NCI-H1105 (cell line): ENCODE measurements at places on chromosomes 16 and 17.

DNA sequence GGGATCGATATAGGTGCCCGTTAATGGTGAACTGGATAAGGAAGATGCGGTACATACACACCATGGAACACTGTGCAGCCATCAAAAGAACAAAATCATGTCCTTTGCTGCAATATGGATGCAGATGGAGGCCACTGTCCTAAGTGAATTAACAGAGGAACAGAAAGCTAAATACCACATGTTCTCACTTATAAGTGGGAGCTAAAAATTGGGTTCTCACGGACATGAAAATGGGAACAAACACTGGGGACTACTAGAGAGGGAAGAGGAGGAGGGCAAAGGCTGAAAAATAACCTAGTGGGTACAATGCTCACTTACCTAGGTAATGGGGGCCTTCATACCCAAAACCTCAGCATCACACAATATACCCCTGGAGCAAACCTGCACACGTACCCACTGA, 302.6 kb downstream of the XYLT1 start:
- DNase-seq, result no peak

- DNase-seq, result no peak
These were observed 25.0 kb downstream of the METTL22 start for GRCh38 chr16:8646326-8647053.

DNA sequence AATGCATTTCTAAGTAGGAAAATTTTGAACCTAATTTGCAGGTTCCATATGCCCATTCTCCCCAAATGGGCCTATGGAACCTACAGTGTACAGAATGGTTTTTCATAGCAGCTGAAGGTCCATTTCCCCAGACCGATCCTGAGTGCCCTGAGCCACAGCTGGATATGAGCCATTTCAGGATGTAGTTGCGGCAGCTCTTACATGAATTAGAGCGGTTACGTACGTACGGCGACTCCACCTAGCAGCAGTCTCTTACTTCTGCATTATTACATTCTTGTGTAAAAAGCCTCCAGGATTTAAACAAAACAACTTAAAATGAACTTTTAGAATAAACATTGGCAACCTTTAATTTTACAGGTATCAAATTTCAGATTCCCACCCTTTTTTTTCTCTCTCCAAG, 225.3 kb downstream of the SNX29 start:
- DNase-seq, result no peak

DNA sequence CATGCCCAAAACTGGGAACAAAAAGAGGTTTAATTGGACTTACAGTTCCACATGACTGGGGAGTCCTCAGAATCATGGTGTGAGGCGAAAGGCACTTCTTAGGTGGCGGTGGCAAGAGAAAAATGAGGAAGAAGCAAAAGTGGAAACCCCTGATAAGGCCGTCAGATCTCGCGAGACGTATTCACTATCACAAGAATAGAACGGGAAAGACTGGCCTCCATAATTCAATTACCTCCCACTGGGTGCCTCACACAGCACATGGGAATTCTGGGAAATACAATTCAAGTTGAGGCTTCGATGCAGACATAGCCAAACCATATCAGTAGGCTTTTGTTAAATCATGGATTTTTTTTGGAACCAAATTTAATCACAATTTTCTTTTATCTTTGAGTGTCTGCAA, 24.4 kb downstream of the RBL2 start:
- DNase-seq, result no peak

GRCh38 chr17:17590883-17591354, 589 bp downstream of the PEMT start:
- no peak for DNase-seq

- DNase-seq, result no peak
These were observed 23.8 kb downstream of the TMEM94 start for GRCh38 chr17:75480281-75480680.

- DNase-seq, result peak; percentile 9
These were observed 245.9 kb downstream of the XYLT1 start for GRCh38 chr16:17224879-17225281.

DNA sequence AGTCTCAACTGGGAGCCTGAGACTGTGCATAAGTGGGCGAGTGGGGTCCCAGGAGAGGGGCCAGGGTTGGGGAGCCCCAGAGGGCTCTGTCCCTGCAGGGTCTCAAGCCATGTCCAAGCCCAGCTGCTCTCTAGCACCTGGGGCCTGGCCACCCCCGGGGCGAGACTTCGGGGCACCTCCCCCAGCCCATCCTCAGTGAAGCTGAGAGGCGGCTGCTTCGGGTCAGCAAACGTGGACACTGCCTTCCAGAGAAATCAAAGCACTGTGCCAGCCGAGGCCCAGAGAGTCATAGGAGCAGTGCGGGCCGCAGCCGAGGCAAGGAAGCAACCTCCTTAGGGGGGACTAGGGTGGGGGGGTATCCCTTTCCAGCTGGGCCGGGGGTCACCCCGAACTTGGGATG, 77.5 kb downstream of the ENGASE start:
- no peak for DNase-seq

DNA sequence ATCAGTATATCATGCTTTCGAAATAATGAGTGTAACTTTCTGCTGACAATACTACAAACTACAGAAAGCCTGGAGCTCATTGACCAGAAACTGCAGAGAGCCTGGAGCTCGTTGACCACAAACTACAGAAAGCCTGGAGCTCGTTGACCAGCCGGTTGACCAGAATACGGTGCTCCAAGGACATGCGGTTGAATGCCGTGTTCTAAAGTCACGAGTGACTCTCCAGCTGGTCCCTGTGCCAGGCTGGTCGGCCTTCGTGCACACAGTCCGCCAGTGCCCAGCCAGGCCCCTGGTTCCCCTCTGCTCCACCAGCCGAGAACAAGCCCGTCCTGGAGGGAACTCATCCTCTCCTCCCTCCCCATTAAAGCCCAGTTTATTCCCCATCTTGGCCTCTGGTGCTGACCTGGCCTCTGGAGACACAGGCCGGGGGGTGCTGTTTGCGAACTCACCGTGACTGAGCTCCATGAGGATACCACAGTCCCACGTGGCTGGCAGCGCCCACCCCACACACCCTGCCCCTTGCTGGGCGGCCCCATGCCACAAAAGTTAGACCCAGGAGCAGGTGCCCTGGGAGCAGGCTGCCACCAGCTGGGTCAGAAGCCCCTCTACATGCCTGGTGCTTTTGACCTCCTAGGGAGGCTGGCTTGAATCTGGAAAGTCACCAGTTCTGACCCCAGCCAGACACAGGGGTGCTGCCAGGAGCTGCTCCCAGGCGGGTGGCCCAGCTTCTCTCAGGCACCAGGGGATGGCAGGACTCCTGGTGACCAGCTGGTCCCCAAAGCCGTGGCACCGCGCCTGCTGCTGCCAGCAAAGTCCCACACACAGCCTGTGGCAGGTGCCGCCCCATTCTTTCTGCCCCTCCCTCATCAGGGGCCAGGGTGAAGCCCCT, 15.5 kb upstream of the CDH15 start:
- no peak for DNase-seq

DNA sequence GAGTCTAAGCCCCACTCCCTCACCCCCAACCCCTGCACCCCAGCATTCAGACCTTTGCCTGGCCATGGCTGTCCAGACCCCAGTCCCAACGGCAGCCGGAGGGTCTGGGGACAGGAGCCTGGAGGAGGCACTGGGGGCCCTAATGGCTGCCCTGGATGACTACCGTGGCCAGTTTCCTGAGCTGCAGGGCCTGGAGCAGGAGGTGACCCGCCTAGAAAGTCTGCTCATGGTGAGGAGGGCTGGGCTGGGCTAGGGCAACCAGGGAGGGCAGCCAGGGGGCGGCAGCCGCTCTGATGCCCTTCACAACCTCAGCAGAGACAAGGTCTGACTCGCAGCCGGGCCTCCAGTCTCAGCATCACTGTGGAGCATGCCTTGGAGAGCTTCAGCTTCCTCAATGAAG, 14.4 kb downstream of the RIPOR1 start:
- no peak for DNase-seq

DNA sequence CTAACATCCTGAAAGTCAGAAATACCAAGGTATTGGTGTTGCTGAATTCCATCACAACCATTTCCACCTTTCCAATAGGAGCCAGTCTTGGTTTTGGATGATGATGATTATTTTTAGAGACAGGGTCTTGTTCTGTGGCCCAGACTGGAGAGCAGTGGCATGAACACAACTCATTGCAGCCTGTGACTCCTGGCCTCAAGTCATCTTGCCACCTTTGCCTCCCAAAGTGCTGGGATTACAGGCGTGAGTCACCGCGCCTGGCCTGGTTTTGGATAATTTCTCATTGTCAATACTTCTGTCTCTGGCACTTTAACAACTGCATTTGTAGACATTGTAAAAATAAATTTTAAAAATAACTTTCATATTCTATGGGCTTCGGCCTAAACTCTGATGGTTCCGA, 22.6 kb downstream of the STAT5B start:
- no peak for DNase-seq
